ENCODE measurements at places on chromosomes 4 and X.

DNA sequence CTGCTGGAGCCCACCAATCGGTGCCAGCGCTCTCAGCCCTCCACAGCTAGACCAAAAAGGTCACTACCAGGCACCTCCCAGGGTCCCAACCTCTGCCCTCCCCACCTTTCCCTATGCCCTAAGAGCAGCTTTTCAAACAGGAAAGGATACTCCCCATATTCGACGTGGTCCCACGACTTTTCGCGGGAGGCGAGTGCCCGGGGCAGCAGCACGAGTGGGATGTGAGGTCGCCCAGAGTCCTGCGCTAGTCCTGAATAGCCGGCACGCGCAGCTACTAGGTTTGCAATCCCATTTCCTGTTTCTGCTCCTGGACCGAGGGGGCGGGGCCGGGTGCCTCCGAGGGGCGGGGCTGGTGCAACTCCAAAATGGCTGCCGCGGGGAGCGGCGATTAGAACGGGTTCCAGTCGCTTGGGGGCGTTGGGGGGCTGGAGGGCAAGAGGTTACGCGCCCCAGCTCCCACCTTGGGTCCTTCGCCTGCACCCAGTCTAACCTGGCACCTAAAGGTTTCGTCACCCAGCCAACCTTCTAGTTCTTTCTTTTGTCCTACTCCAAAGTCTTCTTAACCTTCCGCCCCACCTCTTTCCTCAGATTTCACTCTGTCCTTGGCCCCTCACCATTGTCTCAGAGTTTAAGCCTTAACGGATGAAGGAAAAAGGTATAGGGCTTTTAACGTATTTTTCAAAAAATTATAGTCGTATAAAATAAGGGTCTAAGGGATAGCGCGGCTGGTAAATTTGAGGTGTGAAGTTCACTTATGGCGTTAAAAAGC, 85.0 kb upstream of the TENT5D start:
- no peak for DNase-seq

GRCh38 chr4:107261241-107261874, 225.2 kb upstream of the DKK2 start:
- DNase-seq = no peak

DNA sequence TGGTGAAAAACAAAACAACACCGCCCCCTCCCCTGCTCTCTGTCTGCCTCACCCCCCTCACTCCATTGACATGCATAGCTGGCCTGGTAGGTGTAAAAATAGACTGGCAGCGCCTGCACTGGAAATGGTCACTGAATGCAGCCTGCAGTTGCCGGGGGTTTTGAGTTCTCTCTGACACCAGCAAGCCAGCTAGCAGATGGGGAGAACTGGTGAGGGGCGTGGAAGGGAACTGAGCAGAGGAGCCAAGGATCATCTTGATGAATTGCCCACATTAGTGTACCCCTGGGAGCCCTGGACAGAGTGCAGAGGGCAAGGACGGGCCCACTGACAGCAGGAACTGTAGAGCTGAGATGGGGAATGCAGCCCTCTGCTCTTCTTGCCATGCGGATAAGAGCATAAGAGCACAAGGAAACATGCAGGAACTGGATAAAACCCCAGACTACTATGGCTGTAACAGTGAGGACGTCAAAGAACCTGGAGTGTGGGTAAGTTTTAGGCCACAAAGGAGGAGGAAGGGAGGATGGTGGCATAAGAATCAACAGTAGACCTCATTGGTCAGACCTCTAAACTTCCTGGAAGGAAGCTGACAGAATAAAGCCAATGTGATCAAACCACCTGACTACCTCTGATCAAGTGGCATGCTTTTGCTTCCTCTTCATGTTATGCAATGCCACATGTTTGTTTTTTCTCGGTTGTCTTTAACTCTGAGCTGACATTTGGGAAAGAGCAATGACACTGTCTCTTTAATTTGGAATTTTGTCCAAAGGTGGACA, 96.3 kb downstream of the ANK2 start:
- no peak for DNase-seq

GRCh38 chr4:7189475-7190277, 2.7 kb upstream of the SORCS2 start:
- no peak for DNase-seq

- DNase-seq = no peak
Measured at GRCh38 chr4:63553123-63553522, 856.1 kb downstream of the TECRL start.

DNA sequence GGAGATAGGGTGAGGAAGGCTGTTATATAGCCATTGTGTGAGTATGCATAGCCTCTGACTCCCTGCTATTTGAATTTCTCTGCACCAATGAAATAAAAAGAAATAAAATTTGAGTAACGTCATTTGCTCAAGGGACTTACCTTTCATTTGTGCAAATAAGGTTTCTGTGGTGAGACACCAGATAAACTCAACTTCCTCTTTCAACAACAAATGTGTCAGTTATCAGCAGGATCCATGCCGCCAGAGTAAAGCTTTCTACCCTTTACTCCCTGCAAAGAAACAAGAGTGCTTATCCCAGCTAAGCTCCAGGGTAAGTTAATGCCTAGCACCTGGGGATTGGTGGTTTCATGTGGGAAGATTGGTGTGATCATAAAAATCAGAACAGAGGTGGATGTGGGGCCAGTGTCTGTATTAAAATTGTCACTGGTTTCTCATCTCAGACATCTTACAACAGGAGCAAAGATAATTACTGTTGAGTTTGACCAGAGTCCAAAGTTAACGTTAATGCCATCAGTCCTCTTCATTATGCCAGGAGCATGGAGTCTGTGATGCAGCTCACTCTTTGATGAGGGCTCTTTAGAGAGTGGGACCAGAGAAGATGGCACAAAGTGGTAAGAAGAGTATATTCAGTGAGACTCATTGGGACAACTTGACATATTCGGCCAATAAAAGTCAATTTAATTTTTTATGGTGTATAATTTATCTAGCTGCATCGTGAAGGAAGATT, at the start of gene P2RY10:
P2RY10 (plus strand) TSS at position 206 of the 727 bp plus-strand sequence. CDS start 15,130 bp downstream, outside the sequence.
- no peak for DNase-seq

- DNase-seq = no peak
Measured at GRCh38 chr4:2257361-2258081, 4.4 kb downstream of the MXD4 start.

DNA sequence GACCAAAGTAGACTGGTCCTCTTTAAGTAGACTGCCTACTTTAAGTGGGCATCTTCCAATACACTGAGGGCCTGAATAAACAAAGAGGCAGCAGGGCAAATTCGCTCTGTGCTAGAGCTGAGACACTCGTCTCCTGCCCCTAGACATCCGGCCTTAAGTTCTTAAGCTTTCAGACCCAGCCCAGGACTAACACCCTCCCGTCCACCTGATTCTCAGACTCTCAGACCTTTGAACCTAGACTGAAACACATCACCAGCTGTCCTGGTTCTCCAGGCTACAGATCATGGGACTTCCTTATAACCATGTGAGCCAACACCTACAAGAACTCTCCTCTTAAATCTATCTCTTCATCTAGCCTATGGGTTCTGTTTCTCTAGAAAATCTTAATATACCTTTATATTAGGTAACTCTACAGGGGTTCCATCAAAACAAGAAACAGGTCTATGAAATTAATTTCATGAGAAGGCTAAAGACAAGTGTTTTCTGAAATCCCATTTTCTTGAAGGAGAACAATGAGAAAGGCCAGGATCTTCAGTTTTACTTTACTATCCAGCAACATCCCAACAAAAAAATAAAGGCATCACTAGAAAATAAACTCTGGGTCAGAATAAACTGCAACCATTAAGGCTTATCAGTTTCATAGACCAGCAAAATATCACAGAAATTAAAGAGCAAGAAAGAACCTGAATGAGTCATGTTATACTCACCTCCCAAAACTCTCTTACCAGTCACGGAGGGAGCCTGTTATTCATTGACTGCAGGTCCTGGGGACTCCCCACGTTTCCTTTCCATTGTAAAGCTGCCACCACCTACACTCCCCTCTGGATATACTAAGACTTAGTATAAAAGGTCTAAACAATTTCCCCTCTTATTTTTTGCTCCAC, 14.8 kb downstream of the ADGRA3 start:
- DNase-seq = no peak

DNA sequence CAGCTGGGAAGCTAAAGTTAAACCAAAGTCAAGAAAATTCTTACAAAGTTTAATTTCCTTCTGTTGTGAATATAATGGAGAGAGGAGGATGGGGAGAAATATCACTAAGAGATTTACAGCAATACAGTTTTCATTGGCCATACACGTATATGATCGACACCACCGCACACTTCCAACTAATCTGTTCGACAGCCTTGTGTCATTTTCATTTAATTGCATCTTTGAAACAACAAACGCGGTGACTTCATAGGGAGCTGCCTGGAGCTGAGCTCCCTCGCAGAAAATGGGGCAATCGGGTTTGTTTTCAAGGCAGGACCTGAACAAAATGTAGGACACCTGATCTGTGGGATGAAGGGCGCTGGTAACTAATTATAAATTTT, 1.3 kb downstream of the PTPN13 start:
- no peak for DNase-seq

- no peak for DNase-seq
Measured at GRCh38 chr4:76458297-76458696, 23.3 kb downstream of the SHROOM3 start.

DNA sequence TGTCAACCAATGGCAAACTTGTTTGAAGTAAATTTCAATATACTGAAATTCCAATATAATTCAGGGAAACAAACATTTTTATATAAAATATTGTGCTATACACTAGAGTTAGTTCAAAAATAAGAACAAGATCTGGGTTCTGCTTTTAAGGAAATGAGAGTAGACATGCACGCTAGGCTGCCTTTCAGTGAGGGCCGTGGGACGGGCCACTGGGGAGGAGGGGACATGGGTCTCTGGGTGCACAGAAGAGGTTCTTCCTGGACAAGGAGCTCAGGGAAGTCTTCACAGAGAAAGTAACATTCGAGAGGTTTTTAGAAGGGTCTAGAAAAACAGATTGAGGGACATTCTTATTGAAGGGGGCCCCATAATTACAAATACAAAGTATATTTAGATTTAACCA, 64.4 kb downstream of the SHROOM3 start:
- no peak for DNase-seq

DNA sequence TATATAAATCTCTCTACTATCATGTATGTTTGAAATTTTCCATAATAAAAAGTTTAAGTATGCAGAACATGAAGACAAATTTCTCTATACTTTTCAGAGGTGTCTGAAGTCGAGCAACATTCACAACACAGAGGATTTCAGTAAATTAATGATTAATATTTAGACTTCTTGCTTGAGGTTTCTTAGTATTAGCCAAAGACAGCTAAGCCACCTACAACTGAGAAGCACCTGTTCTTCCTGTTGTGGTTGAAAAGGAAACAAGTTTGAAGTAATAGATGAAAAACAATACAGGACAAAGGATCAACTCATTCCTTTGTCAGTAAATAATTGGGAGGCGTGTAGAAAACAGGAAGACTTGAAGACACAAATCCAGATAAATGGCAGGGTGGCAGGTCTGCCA, 21.1 kb downstream of the SCML1 start:
- DNase-seq = no peak

DNA sequence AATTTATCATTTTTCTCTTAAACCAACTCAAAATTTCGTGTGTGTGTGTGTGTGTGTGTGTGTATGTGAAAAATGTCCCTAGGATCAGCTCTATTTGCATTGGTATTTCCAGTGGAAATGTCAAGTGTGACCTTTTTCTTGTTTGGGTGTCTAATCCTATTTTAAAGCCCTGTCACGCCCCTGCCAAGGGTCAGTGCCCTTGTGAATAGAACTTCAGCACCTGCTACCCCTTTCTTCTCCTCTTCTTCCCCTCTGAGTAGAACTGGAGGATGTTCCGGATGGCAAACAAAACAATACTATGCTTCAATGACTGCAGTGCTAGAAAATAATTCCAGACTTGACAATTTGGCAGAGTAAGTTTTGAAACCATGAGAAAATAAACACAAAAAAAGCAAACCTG, 67.3 kb downstream of the SPRY1 start:
- DNase-seq = no peak

- DNase-seq = no peak
Measured at GRCh38 chrX:152641256-152641875, 3.7 kb downstream of the GABRQ start.

- no peak for DNase-seq
Measured at GRCh38 chr4:113784497-113785250, 23.1 kb upstream of the CAMK2D start.

- DNase-seq = no peak
Measured at GRCh38 chrX:104432321-104432720, 133.7 kb upstream of the IL1RAPL2 start.

DNA sequence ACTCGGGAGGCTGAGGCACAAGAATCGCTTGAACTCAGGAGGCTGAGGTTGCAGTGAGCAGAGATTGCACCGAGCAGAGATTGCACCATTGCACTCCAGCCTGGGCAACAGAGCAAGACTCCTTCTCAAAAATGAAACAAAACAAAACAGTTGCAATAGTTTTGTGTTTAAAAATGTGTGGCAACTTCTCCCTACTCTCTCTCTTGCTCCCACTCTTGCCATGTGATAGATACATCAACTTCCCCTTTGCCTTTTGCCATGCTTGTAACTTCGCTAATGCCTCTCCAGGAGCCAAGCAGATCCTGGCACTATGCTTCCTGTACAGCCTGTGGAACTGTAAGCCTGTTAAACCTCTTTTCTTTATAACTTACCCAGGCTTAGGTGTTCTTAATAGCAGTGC, 52.5 kb upstream of the INTU start:
- no peak for DNase-seq

DNA sequence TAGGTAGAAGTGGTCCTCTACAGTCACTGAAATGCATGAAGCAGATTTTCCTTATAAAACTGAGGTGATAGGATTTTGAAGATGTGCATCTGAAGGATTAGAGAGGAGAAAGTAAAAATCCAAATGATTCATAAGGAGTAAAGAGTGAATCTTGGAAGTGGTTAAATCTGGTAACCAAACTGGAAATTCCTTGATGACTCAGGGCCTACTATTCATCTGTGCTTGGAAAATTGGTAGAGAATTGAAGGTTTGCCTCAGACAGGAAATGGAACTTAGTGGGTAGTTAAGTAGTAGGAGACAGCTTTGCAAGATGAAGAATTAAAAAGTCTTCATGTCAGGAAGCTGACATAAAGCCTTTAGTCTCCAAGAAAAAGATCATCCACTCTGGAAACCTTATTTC, 368.9 kb upstream of the CTSO start:
- DNase-seq = no peak

DNA sequence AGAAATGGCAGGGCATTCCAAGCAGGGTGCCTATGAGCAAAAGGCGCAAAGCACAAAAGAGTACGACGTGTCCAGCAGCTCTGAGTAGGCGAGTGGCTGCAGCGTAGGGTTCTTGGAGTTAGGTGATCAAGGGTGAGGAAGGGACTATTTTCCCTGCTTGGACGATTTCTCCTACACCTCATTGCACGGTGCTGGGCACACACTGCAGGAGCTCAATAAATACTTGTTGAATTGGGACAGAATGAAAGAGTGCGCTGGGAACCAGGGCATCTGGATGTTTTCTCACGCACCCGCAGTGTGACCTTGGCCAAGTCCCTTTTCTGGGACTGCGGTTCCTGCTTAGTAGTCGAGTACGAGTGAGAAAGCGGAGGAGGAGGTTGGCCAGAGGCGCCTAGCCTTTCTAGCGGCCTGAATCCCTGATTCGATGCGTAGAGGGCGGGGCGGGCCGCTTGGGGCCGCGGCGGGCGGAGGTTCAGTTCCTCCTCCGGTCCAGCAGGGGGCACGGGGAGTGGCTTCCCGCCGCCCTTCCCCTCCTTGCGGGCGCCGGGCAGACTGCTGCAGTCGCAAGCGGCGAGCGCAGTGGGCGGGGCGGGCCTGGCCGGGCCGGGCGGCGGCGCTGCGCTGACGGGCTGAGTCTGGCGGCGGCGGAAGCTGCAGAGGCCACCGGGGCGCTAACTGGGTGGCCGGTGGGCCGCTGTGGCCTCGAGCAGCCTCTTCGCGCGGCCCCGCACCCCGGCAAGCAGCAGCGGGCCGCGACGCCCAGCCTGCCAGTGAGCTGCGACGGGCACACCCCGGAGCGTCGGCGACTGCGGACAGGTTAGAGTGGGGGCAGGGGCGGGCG, at the start of gene FAM199X:
FAM199X (plus strand) TSS at position 560 of the 841 bp plus-strand sequence. CDS start 333 bp downstream, outside the sequence.
- peak; percentile 75 for DNase-seq

- DNase-seq = no peak
Measured at GRCh38 chr4:1544861-1545281, 138.6 kb upstream of the NKX1-1 start.
